8988T (cell line): ENCODE measurements at places on chromosomes 16 and 17.

DNA sequence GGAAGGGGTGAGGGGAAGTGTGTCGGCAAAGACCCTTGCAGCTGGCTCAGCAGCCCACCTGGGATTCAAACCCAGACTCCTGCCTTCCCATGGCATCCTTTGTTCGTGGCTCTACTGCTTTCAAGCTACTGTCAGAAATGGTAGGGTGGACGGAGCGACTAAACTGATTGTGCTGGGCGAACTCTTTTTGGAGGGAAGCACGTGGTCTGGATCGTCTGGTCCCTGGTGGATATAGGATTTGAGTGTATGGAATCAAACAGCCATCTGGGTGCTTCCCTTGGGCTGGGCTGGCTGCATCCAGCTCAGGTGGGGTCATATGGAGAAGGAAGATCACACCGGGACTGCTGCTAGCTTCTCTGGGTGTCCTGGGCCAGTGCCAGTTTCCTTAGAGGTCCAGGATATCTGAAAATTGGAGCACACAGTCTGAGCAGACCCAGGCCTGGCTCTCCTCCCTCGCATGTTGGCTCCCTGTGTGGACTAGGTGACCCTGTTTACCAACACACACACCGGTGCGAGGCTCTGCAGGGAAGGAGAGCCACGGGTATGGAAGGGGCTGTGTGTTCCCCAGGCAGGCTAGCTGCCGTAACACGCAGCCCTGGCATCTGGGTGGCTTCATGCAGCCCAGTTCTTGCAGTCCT, 8.6 kb downstream of the CMIP start:
- no peak for DNase-seq

DNA sequence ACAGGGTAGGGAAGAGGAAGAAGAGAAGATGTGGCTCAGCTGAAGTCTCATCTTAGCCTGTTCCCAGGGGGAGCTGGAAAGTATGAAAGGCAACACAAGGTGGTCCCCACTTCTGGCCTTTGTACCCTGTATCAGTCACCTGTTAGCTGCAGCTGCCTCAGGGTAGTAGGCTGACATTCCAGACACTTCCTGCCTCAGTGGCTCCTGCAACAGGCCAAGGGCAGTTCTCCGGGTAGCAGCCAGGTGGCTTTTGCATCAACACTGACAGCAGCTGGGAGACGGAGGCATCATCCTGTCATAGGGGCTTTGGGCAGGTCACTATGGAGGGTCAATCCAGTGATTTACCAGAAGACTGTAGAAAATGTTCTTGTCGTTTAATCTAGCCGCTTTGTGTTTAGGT, 124.0 kb downstream of the RGS9 start:
- no peak for DNase-seq

DNA sequence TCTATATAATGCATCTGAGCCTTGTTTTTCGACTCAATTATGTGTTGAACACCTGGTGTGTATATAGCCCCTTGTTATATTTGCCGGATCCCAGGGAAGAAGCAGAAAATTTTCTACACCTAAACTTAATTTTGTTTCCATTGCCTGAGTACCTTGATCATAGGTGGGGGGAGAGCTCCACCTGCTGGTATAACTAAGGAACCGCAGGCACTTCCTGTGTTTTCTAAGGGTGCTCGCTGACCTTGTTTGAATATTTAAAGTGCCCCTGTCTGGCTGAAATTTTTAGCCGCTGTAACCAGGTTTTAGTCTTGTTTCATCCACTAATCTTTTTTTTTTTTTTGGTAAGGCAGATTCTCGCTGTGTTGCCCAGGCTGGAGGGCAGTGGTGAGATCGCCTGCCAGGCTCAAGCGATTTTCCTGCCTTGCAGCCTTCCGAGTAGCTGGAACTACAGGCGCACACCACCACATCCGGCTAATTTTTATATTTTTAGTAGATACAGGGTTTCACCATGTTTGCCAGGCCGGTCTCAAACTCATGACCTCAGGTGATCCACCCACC, 6.5 kb upstream of the NUBP1 start:
- DNase-seq = peak; percentile 30

GRCh38 chr17:51721730-51722129, 436.8 kb downstream of the CA10 start:
- DNase-seq = no peak

DNA sequence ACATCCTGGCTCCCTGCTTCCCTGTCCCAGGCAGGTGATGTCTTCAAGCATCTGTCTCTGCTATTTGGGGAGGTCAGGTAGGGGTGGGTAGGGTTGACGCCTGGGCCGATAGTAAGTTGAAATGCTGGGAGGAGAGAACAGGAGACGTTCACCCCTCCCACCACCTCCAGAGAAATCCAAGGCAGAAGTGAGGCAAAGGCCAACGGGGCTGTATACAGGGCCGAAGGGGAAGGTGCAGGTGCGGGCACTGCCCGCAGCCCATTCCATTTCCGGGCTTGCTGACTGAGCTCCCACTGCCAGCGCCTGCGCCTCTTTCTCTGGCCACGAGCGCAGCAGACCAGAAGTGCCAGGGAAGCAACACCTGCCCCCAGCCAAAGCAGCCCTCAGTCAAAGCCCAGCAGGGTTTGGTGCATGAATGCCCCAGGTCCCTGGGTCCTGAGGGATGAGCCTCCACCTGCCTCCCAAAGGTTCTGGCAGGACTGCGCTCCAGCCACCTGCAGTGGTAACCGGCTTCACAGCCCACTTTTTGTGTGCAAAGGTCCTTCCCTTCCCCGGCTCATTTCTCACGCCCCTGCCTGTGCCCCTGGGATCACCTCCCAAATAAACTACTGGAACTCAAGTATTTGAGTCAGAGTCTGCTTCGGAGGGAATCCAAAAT, 127.6 kb upstream of the TNRC6C start:
- DNase-seq = no peak
